ENCODE measurements at places on chromosomes 2 and 18. TPM values are rescaled to one million over a fixed set of nuclear protein-coding genes. Genes with fewer than 3 reads are reported as not detected.

Gene RAX
- total RNA-seq: not detected

DNA sequence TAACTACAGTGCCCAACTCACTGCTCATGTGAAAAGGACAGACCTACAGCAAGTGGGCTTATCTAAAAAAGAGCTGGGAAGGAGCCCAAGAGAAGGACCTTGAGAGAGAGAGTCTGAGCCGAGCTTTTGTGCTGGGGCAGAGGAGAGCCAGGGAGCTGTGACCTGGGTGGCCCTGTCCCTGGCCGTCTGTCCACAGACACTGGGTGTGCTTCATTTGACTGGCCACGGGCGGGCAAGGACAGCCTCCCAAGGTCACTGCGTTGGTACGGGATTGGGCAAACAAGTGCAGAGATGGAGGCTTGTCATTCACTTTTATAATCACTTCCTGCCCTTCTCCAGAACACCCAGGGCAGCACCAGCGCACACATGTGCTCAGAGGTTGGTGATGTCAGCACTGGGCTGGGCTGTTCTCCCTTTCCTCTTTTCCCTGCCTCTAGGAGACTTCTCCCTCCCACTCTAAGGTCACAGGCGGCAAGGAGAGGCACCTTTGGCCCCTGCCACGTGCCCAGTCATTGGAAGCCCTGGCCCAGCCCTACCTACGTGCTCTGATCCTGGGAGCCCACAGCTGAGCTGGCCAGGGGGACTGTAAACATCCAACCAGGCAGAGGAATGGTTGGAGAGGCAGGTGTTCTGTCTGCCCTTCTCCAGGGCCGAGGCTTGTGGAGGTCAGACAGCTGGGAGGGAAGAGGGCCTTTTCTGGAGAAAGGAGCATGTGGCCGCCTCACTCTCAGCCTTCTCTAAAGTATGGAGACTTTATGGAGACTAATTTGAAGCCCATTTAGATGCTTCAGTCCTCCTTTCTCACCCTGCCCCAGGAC is 6.4 kb upstream of the PSD4 start:
- no peaks in the 10 kb centered on the region for H3K27me3 ChIP-seq
- peak; percentile 62 for DNase-seq
- peaks cover 27% of the 10 kb centered on the region for H3K4me1 ChIP-seq
- H3K36me3 ChIP-seq: peaks cover 4% of the 10 kb centered on the region
- H3K4me3 ChIP-seq: no peak overlapping the region

DNA sequence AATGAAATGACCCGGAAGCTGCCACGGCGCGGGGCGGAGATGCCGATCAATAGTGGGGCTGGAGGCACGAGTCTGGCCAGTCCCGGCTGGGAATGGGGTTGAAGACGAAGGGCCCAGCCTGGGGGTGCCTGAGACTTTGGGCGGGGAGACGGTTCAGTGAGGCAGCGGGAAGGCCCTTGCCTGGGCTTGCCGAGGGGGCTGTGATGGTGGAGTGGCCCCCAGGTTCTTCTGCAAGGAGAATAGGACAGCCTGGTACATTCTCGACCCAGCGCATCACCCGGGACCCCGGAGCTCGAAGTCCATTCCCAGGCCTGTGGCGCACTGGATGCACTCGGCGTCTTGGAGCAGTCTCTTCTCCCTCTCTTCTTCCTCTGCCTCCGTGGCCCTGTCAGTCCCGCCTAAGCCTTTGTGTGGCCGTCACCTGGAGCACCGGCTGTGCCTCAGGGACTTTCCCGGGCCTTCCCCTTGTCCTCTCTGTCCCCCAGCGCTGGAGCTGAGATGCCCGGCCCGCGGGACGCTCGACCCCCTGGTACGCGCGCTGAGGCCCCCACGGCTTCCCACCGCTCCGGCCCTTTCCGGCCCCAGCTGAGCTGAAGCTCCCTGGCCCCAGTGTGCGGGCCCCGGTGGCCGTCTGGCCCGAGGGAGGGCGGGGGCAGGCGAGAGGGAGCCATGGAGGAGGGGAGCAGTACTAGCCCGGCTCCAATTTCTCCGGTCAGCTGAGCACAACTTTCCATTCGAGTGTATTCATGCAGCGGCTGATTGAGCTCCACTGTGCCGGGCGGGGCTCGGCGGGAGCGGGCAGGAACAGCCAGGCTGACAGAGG is 8.0 kb downstream of the SIX3 start:
- H3K27ac ChIP-seq: peak overlapping the region; percentile 17
- no peak for DNase-seq
- H3K27me3 ChIP-seq: peaks cover 95% of the 10 kb centered on the region
- no peaks in the 10 kb centered on the region for H3K36me3 ChIP-seq
- H3K4me3 ChIP-seq: peak overlapping the region; percentile 71

- no peak overlapping the region for H3K4me3 ChIP-seq
- H3K27ac ChIP-seq: peak overlapping the region; percentile 54
- no peak for DNase-seq
- H3K36me3 ChIP-seq: peaks cover 32% of the 10 kb centered on the region
- H3K27me3 ChIP-seq: no peaks in the 10 kb centered on the region
These were observed 127.5 kb downstream of the NCK2 start for GRCh38 chr2:105872142-105872728.

GRCh38 chr2:59935005-59935404 is 618.4 kb downstream of the BCL11A start:
- H3K4me1 ChIP-seq: no peaks in the 10 kb centered on the region
- no peak overlapping the region for H3K4me3 ChIP-seq
- H3K27ac ChIP-seq: no peak overlapping the region

GRCh38 chr18:59232309-59233016 is 12.5 kb downstream of the GRP start:
- no peak overlapping the region for H3K4me3 ChIP-seq
- H3K27me3 ChIP-seq: peaks cover 44% of the 10 kb centered on the region
- H3K4me1 ChIP-seq: no peaks in the 10 kb centered on the region
- no peaks in the 10 kb centered on the region for H3K36me3 ChIP-seq
- DNase-seq: no peak
- H3K27ac ChIP-seq: no peak overlapping the region

- no peaks in the 10 kb centered on the region for H3K4me1 ChIP-seq
- H3K36me3 ChIP-seq: no peaks in the 10 kb centered on the region
- H3K4me3 ChIP-seq: no peak overlapping the region
- H3K27me3 ChIP-seq: peaks cover 41% of the 10 kb centered on the region
These were observed 5.8 kb upstream of the ANTXR1 start for GRCh38 chr2:69007169-69007568.

Data from type B pancreatic cell (in vitro differentiated cells).